ENCODE measurements at places on chromosomes 16 and 17.

- DNase-seq = no peak
Observed at GRCh38 chr17:10155371-10156076, 42.9 kb downstream of the GAS7 start.

- DNase-seq = no peak
Observed at GRCh38 chr17:43018008-43018853, 4.0 kb downstream of the VAT1 start.

DNA sequence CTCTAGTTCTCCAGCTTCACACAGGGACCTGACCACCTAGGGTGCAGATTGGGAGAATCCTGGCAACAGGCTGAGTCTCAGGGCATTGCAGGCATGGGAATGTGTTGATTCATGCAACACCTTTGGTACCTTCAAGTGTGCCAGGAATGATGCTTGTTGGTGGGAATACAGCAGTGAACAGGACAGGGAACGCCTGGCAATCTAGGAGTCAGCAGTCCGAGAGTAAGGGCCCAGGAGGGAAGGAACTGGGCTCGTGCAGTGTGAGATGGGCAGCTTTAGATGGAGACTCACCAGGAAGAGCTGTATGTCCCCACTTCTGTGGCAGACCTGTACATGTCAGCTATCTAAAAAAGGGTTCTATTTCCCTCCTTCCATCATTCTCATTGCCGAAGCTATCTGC is 12.0 kb upstream of the MRC2 start:
- no peak for DNase-seq

DNA sequence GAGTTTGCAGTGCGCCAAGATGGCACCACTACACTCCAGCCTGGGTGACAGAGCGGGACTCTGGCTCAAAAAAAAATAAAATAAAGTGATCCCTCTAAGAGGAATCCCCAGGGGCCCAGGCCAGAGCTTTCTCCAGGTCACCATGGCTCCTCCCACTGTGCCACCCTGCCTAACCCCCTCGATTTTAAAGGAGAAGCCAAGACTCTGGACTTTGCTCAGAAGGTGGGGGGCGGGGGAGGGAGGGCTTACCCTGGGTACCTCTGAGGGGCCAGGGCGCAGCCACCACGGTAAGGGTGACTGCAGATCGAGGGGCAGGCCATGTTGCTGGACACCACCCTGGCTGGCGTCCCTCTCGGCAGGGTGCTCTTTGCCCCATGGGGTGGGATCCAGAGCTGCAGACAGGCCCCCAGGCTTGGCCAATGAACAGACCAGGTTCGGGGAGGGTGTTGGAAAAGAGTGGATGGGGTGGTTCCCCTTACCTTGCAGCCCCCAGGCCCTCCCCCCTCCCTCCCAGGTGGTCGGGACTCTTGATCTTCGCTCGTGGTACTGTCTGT is 455 bp upstream of the GRB7 start:
- no peak for DNase-seq

DNA sequence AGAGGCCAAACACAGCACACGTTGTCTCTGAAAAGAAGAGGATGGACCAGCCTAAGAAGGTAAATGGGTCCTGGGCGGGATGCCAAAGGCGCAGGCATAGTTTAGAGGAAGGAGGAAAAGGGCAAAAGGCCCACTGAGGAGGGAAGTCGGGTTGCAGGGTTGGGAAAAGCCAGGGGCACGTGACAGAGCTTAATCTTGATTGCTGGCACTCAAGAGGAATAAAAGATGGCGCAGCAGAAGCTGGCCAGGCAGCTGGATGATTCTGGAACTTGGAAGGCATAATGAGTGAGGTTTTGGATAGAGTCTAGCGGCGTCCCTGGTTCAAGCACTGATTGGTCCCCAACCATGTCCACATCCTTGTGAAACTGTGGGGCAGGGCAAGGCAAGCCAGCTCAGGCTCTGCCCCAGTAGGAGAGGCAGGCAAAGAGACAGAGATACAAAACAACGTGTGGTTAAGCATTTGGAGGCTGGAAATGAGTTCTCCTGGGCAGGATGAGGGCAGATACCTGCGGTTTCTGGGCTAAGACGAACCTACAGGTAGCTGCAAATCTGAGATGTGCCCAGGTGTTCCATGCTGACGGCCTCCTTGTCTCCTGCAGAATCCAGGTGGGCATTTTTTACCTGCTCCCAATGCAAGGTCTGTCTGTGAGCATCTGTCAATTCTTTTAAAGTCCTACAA is 52.7 kb upstream of the CIBAR2 start:
- DNase-seq = no peak
